ENCODE measurements at places on chromosomes 6 and 20.
A peak's percentile ranks its signal among the peaks of the same experiment; 100 is the strongest.

- no peak for DNase-seq
Measured at GRCh38 chr6:124535746-124536145, 426.5 kb upstream of the RNF217 start.

DNA sequence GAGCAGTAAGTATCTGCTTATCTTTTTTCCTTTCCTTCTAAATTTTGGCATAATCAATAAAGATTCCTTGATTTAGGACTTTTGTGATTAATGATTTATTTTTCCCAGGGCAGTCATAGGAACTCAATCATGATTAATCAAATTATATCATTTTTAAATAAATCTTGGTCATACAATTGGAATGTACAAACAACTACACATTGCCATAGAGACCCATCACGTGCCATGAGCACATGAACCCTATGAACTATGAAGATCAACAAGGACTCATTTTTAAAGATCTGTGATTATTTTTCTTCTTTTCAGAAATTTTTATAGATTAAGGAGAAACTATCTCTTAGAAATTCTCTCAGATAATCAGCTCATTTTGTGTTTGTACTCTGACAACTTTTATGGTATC, 622.4 kb downstream of the BCKDHB start:
- DNase-seq, result no peak

- DNase-seq, result no peak
Measured at GRCh38 chr6:13813026-13813425, 1.3 kb downstream of the MCUR1 start.

GRCh38 chr20:39019805-39020325, 57.7 kb downstream of the DHX35 start:
- DNase-seq, result no peak

- peak; percentile 68 for DNase-seq
Measured at GRCh38 chr20:63519668-63520503, 679 bp upstream of the PPDPF start.

- no peak for DNase-seq
Measured at GRCh38 chr6:27617700-27618689, 145.1 kb upstream of the ZNF184 start.

- DNase-seq, result no peak
Measured at GRCh38 chr6:26432627-26433201, 7.6 kb upstream of the BTN3A3 start.
